Adrenal gland (tissue), 19 donors: ENCODE measurements at places on chromosomes 13 and 19. TPM values are rescaled to one million over a fixed set of nuclear protein-coding genes. Genes with fewer than 3 reads are reported as not detected.

- no peaks in the 10 kb centered on the region for H3K36me3 ChIP-seq
- H3K4me1 ChIP-seq = no peaks in the 10 kb centered on the region
- H3K4me3 ChIP-seq = no peak overlapping the region
Measured at GRCh38 chr13:32134241-32135055, 102.9 kb downstream of the FRY start.

GRCh38 chr19:44643605-44644401, at the start of gene PVR:
Gene PVR, plus strand, starts transcription at chr19:44643910. Its CDS starts 187 bp downstream, at chr19:44644097.
- peaks cover 23% of the 10 kb centered on the region for H3K4me1 ChIP-seq
- no peaks in the 10 kb centered on the region for H3K27me3 ChIP-seq
- peak within 1 kb of the TSS; percentile 55 for H3K27ac ChIP-seq
- DNase-seq = peak; percentile 77

DNA sequence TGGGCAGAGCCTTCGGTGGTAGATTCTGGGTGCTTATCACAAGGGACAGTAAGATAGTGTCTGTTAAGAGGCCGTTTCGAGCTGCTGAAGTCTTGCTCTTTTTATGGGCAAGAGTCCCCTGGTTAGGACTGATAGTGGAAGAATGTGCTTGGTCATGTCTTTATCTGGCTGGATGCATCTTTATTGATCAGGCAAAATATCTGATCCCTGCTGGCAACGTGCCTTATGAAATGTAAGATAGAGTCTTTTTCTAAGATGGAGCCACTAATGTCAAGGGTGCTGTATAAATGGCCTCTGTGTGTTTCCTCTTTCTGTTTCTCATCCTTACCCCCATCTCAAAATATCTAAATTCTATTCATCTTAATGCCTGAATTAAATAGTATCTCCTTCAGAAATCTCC, 53.3 kb downstream of the MYO16 start:
- H3K4me1 ChIP-seq = no peaks in the 10 kb centered on the region
- no peak overlapping the region for H3K27ac ChIP-seq
- no peak overlapping the region for H3K4me3 ChIP-seq
- H3K36me3 ChIP-seq = no peaks in the 10 kb centered on the region
- no peak for DNase-seq

GRCh38 chr19:27522223-27522622, 1690.7 kb downstream of the UQCRFS1 start:
- no peaks in the 10 kb centered on the region for H3K4me1 ChIP-seq
- H3K27ac ChIP-seq = no peak overlapping the region

DNA sequence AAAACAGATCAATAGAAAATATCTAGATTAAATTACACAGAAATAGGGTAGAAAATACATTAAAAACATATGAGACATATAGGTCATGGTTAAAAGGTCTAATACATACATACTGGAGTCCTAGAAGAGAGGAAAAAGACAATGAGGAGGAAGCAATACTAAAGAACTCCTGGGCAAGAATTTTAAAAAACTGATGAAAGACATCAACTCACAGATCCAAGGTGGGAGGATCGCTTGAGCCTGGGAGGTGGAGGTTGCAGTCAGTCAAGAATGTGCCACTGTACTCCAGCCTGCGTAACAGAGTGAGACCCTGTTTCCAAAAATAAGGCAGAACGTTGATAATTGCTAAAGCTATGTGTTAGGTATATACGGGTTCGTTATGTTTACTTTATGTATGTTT, 5.4 kb upstream of the KASH5 start:
- no peak for DNase-seq
- H3K4me3 ChIP-seq = no peak overlapping the region
- H3K4me1 ChIP-seq = no peaks in the 10 kb centered on the region
- no peaks in the 10 kb centered on the region for H3K36me3 ChIP-seq

DNA sequence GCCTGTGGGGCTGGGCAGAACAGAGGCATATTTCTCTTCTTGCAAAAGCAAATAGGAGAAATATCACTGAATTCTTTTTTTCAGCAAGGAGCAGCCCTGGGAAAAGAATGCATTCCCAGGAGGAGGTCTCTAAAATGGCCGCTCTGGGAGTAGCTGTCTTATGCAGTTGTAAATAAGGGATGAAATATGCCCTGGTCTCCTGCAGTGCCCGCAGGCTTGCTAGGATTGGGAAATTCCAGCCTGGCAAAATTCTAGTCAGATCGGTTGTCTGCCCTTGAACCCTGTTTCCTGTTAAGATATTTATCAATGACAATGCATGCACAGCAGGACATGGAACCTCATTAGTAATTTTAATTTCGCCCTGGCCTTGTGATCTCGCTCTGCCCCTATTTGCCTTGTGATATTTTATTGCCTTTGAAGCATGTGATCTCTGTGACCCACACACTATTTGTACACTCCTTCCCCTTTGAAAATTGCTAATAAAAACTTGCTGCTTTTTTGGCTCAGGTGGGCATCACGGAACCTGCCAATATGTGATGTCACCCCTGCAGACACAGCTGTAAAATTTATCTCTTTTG, 1993.2 kb downstream of the PCDH9 start:
- H3K27ac ChIP-seq = no peak overlapping the region
- no peaks in the 10 kb centered on the region for H3K36me3 ChIP-seq
- H3K4me3 ChIP-seq = no peak overlapping the region
- H3K4me1 ChIP-seq = no peaks in the 10 kb centered on the region
- H3K27me3 ChIP-seq = no peaks in the 10 kb centered on the region
- no peak for DNase-seq

DNA sequence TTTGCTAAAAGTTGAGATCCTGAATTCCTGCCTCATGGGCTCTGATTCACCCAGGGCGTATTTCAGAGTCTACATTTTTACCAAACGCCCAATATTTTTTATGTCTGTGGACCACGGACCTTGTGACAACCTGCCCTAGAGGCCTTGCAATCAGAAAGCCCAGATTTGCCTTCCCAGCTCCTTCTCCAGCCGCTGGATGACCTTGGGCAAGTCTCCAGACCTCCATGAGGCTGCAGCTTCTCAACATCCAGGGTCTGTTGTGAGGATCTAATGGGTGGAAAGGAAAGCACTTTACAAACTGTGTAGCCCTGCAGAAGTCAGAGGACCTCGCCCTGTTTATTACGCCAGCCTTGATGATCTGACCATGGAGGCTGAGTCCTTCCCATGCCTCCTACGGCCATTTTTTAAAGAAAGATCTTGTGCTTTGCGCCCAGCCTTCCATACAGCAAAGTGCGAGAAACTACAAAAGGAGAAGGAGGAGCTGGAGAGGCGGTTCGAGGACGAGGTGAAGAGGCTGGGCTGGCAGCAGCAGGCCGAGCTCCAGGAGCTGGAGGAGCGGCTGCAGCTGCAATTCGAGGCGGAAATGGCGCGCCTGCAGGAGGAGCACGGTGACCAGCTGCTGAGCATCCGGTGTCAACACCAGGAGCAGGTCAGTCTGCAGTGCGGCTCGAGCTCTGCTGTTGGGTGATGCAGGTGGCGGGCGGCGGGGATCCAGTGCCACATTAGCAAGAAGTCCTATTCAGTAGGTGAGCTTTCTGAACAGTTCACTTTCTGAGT, 115.6 kb downstream of the SLC7A1 start:
- no peaks in the 10 kb centered on the region for H3K27me3 ChIP-seq
- no peak overlapping the region for H3K4me3 ChIP-seq
- no peak overlapping the region for H3K27ac ChIP-seq
- no peaks in the 10 kb centered on the region for H3K36me3 ChIP-seq

- peaks cover 8% of the 10 kb centered on the region for H3K4me1 ChIP-seq
- no peaks in the 10 kb centered on the region for H3K27me3 ChIP-seq
- H3K27ac ChIP-seq = no peak overlapping the region
- H3K4me3 ChIP-seq = no peak overlapping the region
- DNase-seq = no peak
Measured at GRCh38 chr13:100306030-100306429, 217.1 kb downstream of the PCCA start.

GRCh38 chr13:31092646-31093045, 69.1 kb downstream of the HSPH1 start:
- H3K36me3 ChIP-seq = no peaks in the 10 kb centered on the region
- no peak overlapping the region for H3K4me3 ChIP-seq
- no peak overlapping the region for H3K27ac ChIP-seq
- no peaks in the 10 kb centered on the region for H3K4me1 ChIP-seq
- DNase-seq = no peak
- H3K27me3 ChIP-seq = peaks cover 3% of the 10 kb centered on the region

DNA sequence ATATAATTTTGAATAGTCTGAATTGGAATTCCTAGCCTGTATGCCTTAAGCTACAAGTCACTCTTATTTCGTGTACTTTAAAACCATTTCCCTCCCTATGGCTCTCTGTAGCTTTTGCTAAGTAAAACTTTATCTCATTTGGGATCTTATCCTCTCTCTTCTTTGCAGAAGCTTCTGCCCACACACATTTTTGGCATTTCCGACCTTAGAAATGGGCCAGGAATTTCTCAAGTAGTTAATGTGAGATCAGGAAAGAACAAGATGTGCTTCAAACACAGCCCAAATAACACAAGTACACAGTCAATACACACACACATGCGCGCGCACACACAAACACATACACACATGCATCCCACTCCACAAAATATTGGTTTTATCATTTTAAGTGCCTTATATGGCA, 931.0 kb upstream of the MIR17HG start:
- no peaks in the 10 kb centered on the region for H3K27me3 ChIP-seq
- no peaks in the 10 kb centered on the region for H3K36me3 ChIP-seq
- no peak overlapping the region for H3K27ac ChIP-seq
- no peak overlapping the region for H3K4me3 ChIP-seq
- DNase-seq = no peak

GRCh38 chr19:54168174-54168917, 4.6 kb downstream of the TMC4 start:
- H3K4me1 ChIP-seq = peaks cover 6% of the 10 kb centered on the region
- peak; percentile 94 for DNase-seq
- H3K27me3 ChIP-seq = no peaks in the 10 kb centered on the region
- no peak overlapping the region for H3K27ac ChIP-seq
- no peaks in the 10 kb centered on the region for H3K36me3 ChIP-seq

- peak overlapping the region; percentile 98 for H3K27ac ChIP-seq
- DNase-seq = peak; percentile 62
- H3K36me3 ChIP-seq = no peaks in the 10 kb centered on the region
- H3K27me3 ChIP-seq = no peaks in the 10 kb centered on the region
Measured at GRCh38 chr19:13150931-13151604, 857 bp downstream of the IER2 start.

DNA sequence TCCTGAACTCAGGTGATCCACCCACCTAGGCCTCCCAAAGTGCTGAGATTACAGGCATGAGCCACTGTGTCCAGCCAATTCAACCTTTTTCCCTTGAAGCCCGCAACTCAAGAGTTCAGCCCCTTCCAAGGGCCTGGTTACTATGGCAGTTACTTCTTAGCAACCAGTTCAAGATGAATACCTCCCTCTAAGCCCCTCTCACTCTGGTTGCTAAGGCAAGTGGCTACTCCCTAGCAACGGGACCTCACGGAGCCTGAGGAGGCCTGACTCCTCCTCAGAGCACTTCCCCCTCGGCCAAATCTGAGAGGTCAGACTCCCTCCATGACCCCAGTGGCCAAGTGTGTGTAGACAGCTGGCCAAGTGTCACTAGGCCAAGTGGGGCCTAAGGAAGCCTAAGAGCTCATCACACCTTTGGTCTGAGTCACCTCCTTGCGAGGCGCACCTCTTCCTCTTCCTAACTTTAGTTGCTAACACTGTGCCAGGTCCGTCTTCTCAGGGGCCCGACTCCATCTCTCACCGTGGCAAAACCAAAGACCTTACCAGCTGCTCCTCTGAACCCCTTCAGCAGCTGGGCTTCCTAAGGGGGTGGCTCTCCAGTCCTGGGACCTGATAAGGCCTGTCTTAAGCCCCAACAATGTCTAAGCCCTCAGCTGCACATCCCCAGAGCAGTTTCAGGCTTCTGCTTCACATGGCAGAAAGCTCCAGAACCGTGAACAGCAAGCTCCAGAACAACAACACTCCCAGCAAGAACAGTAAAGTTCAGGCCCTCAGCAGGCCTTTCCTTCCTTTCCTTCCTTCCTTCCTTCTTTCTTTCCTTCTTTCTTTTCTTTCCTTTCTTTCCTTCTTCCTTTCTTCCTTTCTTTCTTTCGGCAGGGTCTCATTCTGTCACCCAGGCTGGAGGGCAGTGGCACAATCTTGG, 9.6 kb downstream of the CD37 start:
- H3K27me3 ChIP-seq = no peaks in the 10 kb centered on the region
- H3K27ac ChIP-seq = no peak overlapping the region
- H3K36me3 ChIP-seq = peaks cover 45% of the 10 kb centered on the region

DNA sequence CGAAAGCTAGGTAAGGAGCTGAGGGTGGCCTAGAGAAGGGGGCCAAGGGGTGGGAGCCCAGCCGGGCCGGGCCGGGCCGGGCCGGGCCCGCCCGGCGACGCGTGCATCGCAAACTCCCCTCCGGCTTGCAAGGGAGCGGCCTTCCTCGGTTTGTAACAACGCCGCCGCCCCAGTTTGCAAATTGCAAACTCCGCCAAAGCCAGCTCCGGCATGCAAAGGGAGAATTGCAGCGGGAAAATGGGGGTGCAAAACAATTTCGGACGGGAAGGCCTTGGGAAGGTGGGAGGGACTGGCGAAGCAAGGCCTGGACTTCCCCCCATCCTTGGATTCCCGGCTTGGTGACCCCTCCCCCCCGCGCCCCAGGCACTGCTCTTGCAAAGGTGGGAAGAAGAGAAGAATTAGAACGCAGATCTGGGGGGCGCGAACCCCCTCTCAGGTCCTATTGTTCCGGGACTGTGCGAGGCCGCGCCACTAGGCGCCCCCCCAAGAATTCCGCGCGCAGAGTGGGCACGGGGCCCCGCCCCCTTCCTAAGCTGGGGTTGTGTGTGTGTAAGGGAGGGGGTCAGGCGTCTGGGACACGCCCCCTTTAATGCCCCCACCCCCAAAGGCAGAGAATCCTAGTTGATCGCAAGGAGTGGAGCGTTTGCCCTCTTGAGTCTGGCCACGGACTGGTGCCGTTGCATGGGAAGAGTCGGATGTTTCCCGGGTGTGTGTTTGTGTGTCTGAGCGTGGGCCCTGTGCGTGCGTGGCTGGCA, 926 bp downstream of the PRR12 start:
- peak overlapping the region; percentile 62 for H3K4me3 ChIP-seq
- H3K36me3 ChIP-seq = no peaks in the 10 kb centered on the region
- peak overlapping the region; percentile 78 for H3K27ac ChIP-seq
- no peaks in the 10 kb centered on the region for H3K27me3 ChIP-seq
- H3K4me1 ChIP-seq = peaks cover 18% of the 10 kb centered on the region

Gene LRFN3
- 8.4 TPM for polyA plus RNA-seq

Gene QPCTL
- 5.2 TPM for polyA plus RNA-seq

Gene NKPD1
- 0.13 TPM for polyA plus RNA-seq

Gene LILRA1
- 0.51 TPM for polyA plus RNA-seq

Gene CBLC
- not detected for polyA plus RNA-seq

Gene UBE2L5
- 0.16 TPM for polyA plus RNA-seq

Gene ATP4A
- 7.6 TPM for polyA plus RNA-seq

Gene CCL25
- not detected for polyA plus RNA-seq
